ENCODE measurements at places on chromosomes 12 and 14.

DNA sequence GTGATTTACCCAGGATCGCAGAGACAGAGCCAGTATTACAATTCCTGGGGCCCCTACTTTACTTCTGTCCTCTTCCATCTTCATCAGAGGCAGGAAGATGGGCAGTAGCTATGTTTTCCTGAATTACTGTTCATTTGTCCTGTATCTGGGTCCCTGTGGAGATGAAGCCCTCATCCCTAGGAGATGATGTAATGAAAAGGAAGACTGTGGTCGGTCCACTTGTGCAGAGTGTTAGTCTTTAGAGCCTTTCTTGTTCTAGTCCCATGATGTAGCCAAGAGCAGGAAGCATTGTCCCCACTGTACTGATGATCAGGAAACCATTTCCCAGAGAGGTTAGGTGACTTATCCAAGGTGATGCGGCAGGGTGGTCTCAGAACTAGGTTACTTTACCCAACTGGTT lies 2.6 kb downstream of the CD9 start:
- DNase-seq: no peak

DNA sequence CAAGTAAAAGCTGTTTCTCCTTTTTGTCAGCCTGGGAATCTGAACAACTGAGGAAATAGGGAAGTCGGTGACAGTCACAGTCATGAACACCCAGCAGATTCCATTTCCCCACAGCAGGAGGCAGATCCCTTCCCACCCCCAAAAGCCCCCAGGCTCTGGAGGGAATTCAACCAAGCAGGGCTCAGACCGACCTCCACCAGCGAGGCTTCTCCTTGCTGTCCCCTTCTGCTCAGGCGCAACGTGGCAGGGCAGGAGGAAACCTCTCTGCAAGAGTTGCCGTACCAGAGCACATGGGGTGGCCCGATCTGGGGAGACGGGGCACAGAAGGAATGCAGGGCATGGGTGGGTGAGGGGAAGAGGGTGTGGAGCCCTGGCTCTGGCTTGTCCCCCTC lies 319 bp downstream of the GALNT6 start:
- no peak for DNase-seq

- no peak for DNase-seq
Observed at GRCh38 chr12:97567619-97568110, 105.1 kb downstream of the RMST start.

DNA sequence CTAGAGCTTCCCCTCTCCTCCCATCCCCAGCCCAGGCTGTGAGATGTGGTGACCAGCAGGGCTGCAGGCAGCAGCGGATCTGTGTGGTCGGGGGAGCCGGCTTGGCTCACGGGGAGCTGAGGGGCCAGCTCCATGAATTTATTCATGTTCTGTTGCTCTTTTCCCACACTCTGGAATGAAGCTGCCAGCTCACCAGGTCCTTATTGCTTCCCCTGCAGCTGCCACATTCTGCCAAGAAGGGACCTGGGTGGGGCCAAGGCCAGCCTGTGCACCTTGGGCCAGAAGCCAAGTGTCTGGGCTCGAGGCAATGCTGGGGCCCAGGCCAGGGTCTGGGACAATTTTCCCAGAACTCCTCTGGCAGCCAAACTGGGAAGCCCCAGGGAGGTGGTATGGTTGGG lies 2.5 kb upstream of the C1QL4 start:
- DNase-seq: no peak

DNA sequence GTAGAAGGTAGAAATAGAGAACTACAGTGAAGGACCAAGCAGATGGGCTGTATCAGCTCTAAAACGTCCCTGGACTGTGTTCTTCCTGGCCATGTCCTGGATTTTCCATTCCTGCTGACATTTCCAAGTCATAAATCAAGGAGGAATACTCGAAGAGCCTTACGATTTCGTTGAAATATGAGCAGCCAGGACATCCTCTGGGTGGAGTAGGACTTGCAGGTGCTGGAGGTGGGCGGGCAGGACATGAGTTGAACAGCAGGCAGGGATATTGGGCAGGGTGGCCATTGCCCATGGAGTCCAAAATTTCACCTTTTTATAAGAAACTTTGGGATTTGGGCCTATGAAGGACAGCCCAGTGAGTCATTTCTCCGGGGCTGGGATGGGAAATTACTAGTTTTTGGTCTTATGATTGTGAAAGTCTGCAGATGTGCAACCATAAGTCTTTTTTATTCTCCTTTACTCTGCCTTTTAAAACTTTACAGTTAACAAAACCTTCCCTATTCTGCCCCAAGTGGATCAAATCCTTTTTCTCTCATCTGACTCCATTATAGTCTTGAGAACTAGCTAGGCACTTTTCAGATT lies 88.8 kb downstream of the TMX1 start:
- DNase-seq: no peak

DNA sequence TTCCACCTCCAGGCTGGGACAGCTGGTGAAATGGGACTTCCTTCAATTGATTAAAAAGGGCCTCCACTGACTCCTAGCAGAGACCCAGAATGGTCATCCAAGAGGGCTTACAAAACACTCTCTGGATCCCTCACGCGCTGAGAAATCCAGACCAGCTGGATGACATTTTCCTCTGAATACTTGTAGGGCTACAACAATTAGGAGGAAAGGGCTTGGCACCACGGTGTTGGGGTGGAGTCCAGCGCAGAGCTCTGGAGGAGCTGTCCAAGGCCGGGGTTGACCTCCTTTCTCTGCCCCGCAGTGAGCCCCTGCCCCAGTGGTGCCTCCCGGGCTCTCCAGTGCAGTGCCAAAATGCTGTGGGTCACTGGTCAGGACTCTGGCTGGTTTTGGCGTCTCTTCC lies 189.0 kb upstream of the CCND2 start:
- DNase-seq: no peak

DNA sequence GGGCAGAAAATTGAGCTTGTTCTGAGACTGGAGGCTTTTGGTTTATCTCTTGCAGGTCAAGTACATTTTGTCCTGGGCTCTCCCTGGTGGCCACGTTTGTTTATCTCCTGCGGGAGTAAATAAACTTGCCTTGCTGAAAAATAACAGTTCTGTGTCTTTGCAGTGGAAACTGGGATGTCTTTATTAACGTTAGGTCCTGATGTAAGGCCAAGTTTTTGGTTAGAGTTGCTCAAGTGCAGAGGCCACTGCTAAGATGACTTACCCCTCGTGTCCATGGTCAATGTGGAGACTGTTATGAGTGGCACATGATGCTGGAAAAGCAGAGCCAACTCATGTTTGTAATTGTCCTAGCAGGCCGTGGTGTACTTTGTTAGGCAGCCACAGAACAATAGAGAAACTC lies 3.8 kb downstream of the PTPN11 start:
- DNase-seq: no peak

GRCh38 chr12:11609045-11609444 lies 40.4 kb upstream of the ETV6 start:
- peak; percentile 98 for DNase-seq

GRCh38 chr12:108309674-108310312 lies 29.3 kb downstream of the CMKLR1 start:
- no peak for DNase-seq

- DNase-seq: no peak
Observed at GRCh38 chr14:58638231-58639197, 752 bp downstream of the DACT1 start.

DNA sequence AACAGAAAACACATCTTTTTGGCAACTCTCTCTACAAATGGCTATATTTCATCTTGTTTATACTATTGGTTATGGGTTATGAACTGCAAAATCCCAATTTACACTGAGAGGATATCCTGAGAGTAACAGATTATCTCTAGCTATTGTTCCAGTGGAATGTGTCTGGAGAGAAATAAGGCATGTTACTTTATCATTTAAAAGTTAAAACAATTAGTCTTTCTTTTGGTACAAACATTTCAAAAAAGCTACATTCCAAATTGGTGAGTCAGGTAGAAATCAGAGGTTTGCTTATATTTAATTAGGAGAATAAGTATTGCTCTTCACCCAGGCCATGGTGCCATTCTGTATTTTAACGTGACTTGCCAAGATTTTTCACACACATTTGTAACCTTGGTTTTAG lies 411.6 kb downstream of the CCER1 start:
- no peak for DNase-seq

DNA sequence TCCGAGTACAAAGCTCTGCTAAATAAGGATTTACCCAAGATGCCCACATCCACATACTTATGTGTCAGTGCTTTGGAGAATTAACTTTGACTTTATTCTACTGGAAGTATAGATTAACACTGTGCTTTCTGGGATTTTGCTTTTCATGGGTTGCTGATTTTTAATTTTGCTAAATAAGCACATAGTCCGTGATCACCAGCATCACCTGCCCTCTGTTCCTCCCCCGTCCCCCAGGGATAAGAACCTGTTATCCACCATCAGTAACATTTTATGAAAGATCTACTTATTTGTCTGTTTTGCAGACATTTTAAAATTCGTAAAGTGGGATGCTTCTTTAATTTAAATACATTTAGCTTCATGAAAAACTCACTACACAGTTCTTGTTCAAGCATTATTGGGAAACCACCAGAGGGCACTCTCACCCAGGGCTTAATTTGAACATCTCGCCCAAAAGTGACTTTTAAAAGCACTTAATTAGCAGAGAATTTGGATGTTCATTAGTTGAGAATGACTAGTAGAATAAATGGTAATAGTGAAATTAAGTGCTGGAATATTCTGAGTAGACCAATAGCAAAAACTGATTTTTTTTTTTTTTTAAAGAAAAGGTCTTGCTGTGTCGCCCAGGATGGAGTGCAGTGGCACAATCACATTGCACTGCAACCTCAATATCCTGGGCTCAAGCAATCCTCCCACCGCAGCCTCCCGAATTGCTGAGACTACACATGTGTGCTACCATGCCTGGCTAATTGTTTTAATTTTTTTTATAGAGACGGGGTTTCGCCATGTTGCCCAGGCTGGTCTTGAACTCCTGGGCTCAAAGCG lies 35.7 kb downstream of the MRPL42 start:
- peak; percentile 33 for DNase-seq

- no peak for DNase-seq
Observed at GRCh38 chr12:4387607-4388006, 8.1 kb upstream of the FGF23 start.

DNA sequence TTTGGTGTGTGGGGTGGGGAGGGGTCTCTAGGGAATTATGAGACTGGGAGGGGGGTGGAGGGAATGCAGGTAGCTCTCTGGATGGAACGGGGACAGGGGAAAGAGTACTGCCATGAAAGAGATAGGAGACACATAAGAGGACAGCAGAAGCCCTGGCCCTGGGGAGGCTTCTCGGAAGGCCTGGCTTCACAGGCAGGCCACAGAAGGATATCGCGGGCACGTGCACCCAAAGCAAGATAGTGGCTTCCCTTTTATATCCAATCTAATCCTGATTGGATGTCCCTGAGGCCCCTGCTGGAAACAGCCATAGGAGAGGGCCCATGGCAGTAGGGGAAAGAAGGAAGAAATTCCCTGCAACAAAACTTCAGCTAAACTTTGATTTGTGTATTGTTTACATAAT lies 113.5 kb downstream of the GCH1 start:
- DNase-seq: no peak

DNA sequence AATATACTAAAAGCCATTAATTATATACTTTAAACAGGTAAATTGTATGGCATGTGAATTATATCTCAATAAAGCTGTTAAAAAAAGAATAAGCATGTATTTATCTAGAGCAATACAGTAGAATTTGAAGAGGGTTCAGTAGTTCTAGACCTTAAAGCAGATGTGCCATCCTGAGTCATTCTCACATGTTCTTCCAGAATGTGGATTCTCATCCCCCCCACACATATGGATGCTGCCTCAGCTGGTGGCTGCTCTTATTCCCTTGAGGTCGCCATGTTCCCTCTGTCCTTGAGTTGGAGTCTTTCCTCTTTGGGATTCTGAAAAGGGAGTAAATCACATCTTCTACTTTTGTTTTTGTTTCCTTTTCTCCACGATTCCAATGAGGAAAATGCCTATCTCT lies 321.3 kb downstream of the AEBP2 start:
- no peak for DNase-seq

DNA sequence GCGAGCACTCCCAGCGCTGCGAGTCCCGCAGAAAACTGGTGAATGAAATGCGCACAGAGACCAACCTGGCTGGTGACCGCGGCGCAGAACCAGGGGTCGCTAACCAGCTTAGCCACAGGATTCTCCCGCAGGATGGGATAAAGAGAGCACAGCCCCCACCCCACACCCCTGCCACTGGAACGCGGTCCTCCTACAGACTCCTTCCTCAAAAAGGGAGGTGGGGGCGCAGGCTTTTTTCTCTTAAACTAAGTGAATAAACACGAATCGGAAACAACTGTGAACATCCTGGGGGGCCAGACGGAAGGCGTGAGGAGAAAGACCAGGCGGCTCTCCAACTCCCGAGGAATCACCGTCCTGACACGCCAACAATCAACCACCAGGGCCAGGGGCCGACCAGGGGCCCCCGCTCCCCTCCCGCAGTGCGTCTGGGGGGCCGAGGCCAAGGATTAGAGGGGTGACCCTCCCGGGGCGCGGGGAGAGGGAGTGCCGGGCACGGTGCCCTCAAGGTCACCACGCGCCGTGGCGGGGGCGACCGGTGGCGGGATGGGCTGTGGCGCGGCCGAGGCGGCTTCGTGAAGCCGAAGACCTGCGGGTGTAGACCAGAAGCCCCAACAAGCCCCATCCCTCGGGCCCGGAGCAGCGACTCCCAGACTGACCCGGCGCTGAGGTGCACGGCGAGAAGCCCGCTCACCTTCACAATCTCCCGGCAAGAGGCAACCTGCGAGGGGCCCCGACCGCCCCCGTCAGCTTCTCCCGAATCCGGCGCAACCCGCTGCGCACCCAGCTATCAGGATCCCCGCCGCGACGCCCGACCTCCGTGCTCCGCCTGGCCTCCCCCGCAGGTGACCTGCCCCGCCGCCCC lies 704 bp downstream of the ATP2B1 start:
- DNase-seq: peak; percentile 27

- no peak for DNase-seq
Observed at GRCh38 chr12:50221228-50222008, 54.2 kb upstream of the CERS5 start.

DNA sequence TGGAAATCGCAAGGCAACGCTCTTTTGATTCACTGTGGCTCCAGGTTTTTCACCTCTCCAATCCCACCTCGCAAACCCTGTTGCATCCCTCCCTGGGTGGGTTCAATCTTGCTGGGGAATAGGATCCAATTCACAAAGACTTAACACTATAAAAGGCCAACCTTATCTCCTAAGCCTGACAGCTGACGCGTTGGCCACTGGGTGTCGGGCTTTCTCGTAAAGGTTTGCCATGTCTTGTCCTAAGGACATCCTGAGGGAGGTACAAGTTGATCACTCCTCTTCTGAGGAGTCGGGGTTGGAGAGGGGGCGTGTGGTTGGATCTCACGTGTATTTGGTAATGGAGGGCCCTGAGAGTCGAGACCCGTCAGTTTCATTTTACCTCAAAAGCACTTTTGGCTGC lies 112.6 kb upstream of the FZD10 start:
- DNase-seq: no peak

DNA sequence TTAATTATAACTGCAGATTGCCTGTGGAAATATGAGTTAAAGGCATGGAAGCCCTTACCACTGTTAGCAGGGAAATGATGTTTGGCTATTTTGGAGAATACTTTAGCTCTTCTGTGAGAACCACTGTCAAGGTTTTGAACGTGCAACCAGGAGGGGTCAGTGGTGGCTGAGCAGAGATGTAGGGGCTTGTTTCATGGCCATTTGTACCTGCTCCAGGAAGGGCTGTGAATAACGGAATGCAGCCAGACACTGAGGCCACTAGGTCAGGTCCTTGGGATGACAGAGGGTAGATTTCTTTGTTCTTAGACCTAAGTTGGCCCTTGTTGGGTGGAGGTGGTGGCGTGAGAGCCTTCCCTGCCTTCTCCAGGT lies 8.3 kb downstream of the TRAF3 start:
- no peak for DNase-seq

GRCh38 chr12:120119271-120119973 lies 2.9 kb upstream of the RAB35 start:
- DNase-seq: no peak

Data from NT2/D1 (cell line).